ENCODE measurements at places on chromosomes 6 and 20.

- no peak for DNase-seq
Observed at GRCh38 chr6:40671001-40671693, 84.0 kb upstream of the LRFN2 start.

DNA sequence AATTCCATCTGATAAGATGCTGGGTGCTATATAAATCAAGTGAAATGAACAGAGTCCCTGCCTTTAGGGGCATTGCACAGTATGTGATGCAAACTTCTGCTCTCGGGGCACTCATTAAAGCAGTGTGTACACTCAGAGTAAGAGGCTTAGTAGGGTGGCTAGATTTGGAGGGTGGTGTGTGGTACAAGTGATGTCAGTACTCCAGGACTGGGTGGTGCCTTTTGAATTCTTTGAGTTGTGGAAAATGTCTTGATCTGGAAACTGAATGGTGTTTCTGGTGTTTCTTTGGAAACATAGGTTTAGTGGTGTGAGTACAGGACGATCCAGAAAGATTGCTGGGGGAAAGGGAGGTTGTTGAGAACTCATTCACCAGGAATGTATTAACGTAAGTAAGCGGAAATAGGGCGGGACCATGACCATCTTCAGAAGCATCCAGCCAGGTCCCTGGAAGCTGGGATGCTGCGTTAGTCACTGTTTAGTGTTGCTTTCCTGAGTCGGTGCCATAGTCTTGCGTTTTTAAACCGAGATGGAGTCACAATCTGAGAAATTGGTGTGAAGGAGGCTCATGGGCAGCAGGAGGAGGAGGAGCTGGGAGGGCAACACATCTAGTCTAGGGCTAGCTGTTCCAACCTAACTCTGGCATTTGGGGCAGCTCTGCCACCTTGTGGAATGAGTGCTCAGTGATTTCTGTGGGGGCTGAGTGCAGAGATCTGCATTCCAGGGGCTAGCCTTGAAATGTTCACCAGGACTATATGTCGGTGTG, 70.3 kb downstream of the SCAND1 start:
- DNase-seq: peak; percentile 19

DNA sequence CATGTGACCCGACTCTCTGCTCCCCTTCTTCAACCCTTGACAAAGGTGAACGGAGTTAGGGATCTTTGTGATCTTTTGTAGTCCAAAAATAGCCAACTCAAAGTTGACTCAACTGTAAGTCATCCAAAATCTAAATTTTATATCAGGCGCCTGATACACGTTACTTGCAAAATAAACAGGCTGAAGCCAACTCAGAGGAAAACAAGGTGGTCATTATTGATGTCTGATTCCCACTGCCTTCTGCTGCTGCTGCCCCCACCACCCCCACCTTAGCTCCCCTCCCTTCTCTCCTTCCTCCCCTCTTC, 13.2 kb upstream of the RNF8 start:
- no peak for DNase-seq

- no peak for DNase-seq
Observed at GRCh38 chr20:60642541-60642940, 609.5 kb upstream of the CDH4 start.

- DNase-seq: no peak
Observed at GRCh38 chr6:147507162-147508041, 1.1 kb upstream of the SAMD5 start.

DNA sequence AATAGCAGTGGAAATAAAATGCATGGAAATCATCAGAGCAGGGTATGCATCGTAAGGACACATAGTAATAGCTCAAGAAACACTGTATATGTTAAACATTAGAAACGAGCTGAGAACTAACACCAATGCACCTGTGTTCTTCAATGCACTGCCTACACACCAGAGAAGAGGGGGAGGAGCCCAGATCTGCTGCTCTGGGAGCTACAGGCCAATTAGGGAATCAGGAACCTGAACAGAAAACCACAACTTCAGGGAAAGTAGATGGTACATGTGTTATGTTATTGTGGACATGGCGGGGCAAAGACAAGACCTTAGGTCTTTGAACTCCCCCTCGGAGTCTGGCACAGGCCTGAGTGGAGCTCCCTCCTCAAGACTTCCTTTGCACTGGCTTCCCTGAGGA, 39.7 kb downstream of the RIPOR3 start:
- no peak for DNase-seq

Measured in stimulated activated CD8-positive, alpha-beta memory T cell treated with anti-CD3 and anti-CD28 coated beads, Interleukin-15, amount 100 ng/mL, for 4 hours (primary cell).